Omental fat pad (tissue), 4 donors: ENCODE measurements at places on chromosomes 6 and 20. TPM values are rescaled to one million over a fixed set of nuclear protein-coding genes. Genes with fewer than 3 reads are reported as not detected.

ENPP5 gene
- total RNA-seq = 0.32 TPM

GPSM3 gene
- 9.7 TPM for total RNA-seq

DEFB124 gene
- not detected for total RNA-seq

PACSIN1 gene
- total RNA-seq = not detected

BMP5 gene
- not detected for total RNA-seq

TFAP2B gene
- total RNA-seq = not detected

- DNase-seq = no peak
Observed at GRCh38 chr6:94041945-94042709, 622.8 kb upstream of the EPHA7 start.

GRCh38 chr6:127538750-127539264 lies 19.7 kb upstream of the MTCL3 start:
- no peak for DNase-seq

- DNase-seq = no peak
Observed at GRCh38 chr20:48906221-48906877, 15.2 kb upstream of the ARFGEF2 start.

GRCh38 chr6:2208468-2208867 lies 36.9 kb downstream of the GMDS start:
- DNase-seq = no peak

GRCh38 chr6:90005048-90005827 lies 111.0 kb downstream of the GJA10 start:
- no peak for DNase-seq

DNA sequence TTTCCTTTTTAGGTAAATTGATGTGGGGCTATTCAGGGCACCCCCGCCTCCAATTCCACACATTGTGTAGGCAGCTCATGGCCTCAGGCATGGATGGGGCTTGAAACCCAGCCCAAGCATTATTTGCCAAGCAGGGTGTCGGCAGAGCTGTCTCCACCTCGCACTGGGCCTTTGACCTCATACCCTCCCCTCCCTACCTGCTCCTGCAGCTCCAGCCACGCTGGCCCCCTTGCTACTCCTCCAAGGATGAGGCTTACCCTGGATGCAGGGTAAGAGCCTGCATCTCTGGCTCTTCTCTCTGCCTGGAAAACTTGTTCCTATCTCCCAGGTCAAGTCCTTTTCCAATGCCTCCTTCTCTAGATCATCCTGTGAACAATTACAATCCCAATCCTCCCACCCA lies 232.6 kb downstream of the SOD2 start:
- no peak for DNase-seq

DNA sequence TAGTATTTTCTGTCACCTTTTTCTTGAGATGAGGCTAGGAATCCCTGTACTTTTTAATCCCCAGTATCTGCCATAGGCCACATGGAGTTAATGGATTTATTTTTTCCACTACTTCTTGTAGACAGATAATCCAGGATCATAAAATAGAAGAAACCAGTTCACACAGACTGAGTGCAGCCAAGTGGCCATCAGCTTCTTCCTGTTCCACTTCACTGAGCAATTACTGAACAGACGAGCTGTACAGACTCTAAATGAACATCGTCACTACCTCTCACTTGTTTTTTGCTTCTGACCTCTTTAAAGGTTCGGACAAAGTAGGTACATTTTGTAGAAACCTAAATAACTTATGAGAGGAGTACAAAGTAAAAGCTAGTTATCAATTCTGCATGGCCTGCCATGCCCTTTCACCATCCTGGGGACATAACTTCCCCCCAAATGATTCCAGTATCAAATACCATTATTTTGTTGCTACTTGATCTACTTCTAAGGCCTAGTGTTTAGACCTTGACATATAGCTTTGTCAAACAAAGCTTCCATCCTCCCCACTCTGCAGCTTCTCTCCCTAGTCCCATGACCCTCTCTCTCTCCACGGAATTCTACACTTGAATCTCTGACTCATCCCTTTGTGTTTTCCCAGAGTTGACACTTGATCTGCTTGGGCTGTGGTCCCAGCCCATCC lies 34.4 kb upstream of the ARHGAP18 start:
- DNase-seq = no peak

GRCh38 chr6:30508890-30509736 lies 19.8 kb downstream of the HLA-E start:
- no peak for DNase-seq

GRCh38 chr20:61832181-61832580 lies 233.5 kb downstream of the TAF4 start:
- DNase-seq = no peak

- no peak for DNase-seq
Observed at GRCh38 chr20:45254383-45255262, at the start of gene SLPI. SLPI (minus strand) TSS chr20:45254564; CDS start chr20:45254543, 21 bp downstream.

DNA sequence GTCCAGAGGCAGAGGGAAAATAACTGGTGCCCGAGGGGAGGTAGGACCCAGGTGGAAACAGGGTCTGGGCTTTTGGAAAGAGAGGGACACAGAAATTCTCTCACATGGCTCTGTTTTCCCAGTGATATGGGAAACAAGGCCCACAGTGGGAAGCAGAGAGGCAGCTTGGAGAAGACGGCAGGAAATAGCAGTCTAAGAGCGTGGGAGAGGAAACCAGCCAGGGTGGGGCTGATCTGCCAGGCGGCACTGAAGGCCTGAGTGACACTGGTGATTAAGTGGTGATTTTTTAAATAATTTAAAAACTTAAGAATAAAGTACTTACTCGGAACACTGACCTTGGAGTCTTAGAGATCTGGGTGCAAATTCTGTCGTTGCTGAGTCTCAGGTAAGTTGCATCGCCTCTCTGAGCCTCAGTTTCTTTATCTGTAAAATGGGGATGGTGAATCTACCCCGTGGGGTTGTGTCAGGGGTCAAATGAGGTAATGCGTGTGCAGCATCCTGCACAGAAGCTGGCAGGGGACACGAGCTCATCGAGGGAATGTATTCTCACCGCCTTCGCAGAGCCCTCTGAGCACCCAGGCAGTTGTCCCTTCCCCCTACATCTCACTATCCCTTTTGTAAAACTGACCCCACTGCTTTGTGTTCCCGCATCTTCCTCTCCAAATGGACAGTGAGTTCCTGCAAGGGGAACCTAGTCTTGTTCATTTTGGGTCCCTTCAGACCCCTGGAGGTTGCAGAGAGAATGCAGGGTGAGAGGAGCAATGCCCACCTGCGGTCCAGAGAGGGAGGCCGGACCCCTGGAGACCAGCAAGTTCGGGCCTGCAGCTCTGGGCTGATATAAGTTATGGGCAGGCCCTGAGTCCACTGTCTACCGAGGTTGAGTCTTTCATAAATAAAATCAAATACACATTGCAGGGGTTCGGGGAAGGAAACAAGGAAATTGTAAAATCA lies 228.6 kb upstream of the PMEPA1 start:
- DNase-seq = no peak

- DNase-seq = no peak
Observed at GRCh38 chr6:41675176-41675775, 37.0 kb downstream of the MDFI start.

DNA sequence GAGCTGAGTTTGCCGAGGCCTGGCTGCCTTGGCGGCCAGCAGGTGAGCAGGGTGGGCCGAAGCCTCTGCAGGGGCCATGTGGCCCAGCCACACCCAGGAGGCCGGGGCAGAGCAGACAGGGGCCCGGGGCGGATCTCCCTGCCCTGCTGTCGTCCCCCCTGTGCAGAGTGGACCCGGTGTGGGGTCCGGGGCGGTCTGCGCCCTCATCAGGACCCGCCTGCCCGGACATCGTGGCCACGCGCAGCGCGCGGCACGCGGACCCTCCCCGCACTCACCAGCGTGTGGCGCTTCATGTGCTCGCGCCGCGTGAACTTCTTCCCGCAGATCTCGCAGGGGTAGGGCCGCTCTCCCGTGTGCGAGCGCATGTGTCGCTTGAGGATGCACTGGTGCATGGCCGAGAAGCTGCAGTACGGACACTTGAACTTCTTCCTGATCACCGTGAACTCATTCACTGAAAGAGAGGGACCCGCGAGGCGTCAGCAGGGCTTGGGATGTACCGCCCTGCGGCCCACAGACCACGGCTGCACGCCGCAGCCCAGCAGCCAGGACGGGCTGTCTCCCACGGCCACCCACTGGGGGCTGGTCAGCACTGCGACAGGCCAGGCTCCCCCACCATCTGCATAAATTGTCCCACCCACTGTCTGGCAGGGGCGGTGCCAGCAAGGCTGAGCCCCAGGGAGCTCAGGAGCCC lies 13.0 kb downstream of the SLC2A4RG start:
- no peak for DNase-seq

DNA sequence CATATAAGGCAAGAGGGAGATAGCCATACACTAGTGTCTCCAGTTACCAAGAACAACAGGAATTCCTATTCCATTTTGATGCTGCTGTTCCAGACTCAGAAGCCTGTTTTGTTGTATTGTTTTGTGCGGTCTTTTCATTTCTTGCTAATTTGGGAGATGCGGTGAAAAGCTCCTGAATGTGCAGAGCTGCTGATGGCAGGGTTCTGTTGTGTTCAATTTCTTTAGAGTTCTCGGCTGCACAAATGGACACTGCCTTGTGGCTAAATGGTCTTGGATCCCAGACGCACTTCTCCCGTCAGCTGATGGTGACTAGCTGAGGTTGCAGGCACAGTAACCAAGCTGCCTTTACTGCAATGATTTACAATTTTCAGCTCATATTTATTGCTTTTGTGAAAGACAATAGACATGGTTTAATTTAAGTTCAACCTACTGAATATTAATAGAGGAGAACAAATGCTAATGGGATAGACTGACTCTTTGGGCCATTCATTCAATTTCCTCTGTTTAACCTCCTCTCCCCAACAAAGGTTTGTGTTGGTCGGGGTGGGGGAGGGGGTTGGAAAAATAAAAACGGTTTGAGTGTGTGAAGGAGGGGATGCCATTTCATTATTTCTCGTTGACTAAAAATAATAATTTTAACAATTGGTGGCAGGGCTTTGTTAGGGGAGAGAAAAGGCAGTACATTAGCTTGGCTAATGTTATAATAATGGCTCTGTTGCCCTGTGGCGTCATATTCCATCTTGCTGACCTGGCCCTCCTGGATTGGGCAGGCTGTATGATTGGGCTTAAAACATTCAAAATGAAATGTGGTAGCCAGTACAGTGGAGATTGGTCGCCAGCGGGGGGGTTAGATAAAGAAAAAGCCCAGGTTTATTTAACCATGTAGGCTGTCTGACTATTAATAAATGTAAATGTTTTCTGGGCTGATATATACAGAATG lies 159.5 kb downstream of the JARID2 start:
- no peak for DNase-seq

DNA sequence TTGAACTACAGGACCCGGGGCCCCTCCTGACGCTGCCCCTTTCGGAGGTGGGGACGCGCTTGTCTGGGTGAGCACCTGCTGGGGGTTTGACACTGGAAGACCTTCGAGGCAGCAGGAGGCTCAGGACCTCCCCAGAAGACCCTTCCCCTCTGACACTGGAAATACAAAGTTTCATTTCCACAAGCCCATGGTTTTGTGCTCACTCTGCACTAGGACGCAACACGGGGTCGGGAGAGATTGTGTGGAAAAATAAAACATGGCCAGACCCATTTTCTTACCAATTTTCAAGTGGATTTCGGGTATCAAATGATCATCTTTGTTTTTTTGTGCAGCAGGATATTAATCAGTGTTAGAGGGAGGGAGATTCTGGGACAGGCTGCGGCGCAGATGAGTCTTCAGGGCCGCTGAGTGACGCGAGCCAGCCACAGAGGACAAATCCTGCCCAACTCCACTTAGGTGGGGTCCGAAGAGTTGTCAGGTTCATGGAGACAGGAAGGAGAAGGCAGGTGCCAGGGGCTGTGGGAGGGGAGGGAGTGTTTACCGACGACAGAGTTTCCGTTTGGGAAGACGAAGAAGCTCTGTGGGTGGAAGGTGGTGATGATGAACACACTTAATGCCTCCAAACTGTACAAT lies 160.0 kb upstream of the AFDN start:
- no peak for DNase-seq

DNA sequence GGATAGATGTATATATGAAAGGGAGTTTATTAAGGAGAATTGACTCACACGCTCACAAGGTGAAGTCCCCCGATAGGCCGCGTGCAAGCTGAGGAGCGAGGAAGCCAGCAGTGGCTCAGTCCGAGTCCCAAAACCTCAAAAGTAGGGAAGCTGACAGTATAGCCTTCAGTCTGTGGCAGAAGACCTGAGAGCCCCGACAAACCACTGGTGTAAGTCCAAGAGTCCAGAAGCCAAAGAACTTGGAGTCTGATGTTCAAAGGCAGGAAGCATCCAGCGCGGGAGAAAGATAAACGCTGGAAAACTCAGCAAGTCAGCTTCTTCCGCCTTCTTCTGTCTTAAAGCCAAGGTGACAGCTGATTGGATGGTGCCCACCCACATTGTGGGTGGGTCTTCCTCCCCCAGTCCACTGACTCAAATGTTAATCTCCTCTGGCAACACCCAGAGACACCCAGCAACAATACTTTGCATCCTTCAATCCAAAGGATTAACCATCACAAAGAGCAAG lies 102.6 kb upstream of the GJE1 start:
- no peak for DNase-seq

GRCh38 chr6:164069350-164069990 lies 655.0 kb downstream of the QKI start:
- DNase-seq = no peak

GRCh38 chr6:34152806-34153520 lies 7.1 kb upstream of the GRM4 start:
- no peak for DNase-seq

DNA sequence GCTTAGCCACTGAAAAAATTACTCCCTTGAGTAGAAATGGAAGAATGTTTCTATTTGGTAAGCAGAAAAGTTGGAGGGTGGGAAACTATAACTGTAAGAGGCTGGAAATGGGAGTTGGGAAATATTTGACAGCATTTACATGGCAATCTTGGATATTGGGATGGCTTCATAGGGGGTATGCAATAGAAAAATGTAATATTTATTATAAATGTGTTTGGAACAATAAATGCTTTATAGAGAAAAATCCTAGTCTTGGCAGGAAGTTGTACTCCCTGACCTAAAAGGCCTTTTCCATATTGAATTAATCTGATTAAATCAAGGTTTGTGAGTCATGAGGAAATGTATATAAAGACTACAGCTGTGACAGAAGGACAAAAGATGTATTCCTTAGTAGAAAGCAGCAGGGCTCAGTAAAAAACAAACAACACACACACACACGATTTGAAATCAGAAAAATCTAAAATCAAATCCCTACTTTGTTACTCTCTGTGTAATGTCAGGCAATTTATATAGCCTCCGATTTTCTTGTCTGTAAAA lies 272.3 kb downstream of the CD109 start:
- no peak for DNase-seq

GRCh38 chr6:3291987-3292386 lies 33.2 kb downstream of the PSMG4 start:
- no peak for DNase-seq

DNA sequence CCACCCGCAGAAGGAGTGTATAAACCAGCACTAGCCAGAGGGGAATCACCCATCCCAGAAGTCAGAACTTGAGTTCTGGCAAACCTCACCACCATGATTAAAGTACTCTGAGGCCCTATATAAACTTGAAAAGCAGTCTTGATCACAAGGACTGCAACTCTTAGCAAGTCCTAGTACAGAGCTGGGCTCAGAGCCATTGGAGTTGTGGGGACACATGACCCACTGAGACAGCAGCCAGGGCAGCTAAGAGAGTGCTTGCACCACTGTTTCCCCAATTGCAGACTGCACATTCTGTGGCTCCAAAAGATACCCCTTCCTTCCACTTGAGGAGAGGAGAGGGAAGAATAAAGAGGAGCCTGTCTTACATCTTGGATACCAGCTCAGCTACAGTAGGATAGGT lies 4.7 kb upstream of the MCM9 start:
- no peak for DNase-seq
